ENCODE measurements at places on chromosomes 16 and 17.

DNA sequence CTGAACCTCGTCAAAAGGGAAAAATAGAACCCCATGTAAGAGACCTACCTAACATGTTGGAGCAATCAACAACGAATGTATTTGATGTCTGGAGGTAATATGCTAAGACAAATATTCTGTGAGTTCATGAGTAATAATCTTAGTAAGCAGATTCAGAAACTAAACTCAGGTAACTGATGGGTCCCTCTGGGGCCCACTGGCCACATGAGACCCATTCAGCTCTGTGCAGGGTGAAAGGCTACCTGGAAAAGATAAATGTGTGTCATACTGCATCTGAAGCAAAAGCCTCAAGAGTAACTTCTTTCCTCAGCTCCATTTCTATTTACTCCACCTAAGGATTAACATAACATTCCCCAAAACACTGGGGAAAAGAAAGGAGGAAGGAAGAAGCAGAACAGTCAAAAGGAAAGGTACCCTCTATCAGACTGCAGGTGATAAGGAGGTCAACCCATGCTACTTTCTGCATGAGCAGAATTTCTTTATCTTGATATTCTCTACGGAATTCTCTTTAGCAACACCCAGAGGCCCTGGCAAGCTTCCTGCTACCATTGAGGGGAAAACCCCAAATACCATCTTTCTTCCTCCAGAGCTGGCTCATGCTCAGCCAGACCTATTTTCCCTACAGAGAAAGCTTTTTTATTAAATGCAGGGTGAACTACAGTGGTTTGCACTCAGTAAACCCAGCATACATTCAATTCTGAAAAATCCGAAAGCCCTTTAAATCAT, 37.7 kb upstream of the ABCA6 start:
- DNase-seq, result no peak

DNA sequence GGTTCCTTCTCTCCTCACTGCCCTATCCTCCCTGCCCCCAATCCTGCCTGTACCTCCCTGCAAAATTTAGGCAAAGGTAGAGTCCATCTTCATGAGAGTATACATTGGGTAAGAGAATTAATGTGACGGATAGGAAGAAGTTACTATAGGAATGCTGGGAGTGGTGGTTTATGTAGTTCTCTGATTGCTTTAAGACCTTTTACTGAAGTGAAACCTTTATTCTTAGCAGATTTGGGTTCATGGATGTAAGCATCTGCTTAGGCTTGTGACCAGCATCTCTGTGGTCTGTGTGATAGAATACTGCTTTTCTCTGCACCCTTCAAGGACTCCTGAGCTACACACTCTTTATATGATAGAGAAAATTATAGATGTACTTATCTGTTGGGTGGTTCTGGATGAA, 127.3 kb downstream of the PRKCA start:
- DNase-seq, result no peak

- DNase-seq, result no peak
Observed at GRCh38 chr17:58480090-58480489, 8.1 kb downstream of the HSF5 start.

DNA sequence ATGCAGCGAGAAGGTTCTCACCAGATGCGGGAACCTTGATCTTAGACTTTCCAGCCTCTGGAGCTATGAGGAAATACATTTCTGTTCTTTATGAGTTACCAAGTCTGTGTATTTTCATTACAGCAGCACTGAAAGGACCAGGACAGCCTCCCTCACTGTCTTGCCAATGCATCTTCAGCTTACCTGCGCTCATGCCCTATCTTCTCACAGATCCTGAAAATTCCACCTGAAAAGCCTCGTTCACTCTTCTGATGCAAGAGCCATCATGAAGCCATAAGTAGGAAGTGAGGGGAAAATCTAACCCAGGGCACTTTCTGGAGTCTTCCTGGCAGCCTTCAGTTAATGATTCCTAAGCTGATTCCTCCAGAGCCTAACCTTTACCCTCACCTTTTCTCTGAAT, 194.0 kb downstream of the SALL1 start:
- DNase-seq, result no peak

DNA sequence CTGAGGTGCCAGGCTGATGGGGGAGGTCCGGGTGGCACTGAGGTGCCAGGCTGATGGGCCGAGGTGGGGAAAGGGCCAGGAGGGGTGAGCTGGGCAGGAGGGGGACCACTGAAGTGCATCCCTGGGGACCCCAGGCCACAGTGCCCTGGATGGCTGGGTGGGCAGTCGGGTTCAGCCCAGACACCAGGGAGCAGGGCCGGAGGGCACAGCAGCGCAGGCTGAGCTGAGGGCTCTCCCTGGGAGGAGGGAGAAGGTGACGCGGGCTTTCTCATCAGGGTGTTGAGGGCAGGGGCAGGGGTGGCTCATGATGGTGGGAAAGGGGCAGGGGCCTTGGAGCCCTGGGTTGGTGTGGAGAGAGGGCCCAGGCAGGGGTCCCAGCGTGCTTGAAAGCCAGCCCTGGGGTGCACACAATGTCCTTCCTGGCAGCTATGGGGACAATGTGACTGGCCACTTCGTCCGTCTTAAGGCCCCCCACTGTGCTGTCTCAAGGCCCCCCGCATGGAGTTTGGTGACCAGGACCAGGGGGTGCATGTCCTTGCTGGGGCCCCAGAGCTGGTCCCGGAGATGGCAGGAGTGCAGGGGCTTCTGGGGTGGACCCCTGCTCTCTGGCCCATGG, 16.0 kb downstream of the CD7 start:
- DNase-seq, result no peak

DNA sequence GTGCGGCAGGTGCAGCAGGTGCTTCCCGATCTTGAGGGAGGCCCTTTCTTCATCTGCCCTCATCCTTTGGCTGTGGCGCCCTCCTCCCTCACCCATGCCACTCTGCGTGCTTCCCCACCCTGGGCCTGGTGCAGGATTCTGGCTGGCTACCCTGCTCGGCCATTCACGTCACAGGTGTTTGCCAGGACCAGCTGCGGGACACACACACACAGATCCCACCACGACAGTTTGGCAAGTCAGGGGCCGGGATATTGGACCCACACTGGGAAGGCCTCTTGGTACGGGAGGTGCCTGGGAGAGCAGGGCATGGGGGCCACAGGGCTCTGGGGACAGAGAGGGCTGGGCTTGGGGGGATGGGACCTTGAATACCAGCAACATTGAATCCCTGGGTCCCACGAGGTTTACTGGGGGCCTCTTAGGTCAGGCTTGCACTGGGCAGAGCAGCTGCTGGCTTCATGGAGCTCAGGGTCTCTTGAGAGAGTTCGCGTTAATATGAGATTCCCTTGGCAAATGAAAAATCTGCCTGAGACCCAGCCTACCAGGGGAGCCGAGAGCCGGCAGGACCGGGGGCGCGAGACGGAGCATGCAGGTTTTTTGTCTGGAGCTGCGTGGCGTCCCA, 15.1 kb downstream of the ADCY7 start:
- DNase-seq, result no peak

DNA sequence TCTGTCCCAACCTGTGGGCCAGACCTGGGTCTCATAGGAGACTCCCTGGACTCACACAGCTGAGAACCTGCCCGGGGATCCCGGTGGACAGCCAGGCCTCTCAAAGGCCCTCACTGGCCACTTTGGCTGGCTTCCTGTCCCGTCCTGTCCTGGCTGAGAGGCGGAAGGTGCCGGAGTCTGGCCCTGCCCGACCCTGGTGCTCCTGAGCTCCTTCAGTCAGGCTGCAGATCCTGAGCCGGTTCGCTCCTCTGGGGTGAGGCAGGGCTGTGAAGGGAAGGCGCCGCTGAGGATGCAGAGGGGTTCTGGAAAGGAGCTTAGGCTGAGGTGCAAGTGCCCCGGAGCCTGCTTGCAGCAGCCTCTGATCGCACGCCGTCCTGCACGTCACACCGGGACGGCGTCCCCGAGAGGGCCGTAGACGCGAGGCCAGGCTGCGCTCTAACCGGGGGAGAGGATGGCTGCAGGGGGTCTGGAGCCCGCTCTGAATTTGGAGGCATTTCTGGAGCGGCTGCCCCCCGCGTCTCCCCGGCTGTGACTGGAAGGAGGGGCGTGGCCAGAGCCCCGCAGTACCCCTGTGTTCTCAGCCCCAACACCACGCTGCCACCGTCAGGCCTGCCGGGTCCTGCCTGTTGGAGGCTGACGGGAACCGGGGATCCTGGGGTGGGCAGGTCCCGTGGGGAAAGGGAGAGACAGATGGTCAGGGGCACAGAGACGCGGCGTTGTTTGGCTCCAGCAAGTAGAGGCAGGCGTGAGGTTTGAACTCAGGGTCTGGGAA, 4.1 kb downstream of the HGS start:
- no peak for DNase-seq

- no peak for DNase-seq
Observed at GRCh38 chr17:50114401-50114800, 15.6 kb downstream of the SAMD14 start.

DNA sequence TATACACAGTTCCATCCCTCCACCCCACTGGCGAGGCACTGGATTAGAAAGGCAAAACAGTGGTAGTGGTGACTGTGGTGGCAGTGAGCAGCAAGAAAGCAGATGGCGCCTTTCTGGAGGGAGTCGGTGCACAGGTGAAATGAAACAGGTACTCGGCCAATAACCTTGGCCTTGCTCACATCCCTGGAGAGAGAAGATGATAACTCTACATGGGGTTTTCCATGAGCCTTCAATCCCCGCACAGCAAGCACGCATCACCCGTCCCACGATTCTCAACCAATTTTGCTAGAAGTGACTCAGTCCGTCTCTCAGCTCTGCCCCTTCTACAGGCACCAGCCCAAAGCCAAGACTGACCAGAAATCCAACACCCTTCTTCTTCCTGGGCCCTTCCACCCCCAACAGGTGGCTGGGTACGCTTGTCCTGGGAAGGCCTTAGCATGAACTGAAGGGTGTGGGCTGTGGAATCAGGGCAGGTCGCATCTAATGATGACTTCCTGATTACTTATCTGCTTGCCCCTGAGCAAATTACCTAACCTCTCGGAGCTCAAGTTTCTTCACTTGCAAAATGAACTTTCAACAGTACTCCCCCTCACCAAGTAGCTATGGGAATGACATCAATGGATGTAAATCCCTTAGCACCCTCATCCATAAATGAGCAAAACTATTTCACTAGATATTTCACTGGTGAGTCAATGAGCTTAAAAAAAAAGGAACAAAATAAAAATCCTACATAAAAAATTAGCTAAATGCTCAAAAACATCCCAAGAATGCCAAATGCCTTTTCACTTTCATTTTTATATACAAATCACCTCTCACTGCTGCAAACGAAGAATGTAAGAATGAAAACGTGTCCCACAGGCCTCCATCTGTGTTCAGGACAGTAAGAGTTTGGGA, 18.0 kb downstream of the XPO6 start:
- no peak for DNase-seq

- no peak for DNase-seq
Observed at GRCh38 chr16:23709536-23709935, 3.5 kb downstream of the ERN2 start.

- no peak for DNase-seq
Observed at GRCh38 chr17:64503341-64503740, 2.7 kb downstream of the DDX5 start.

GRCh38 chr17:76014100-76014924, 12.8 kb downstream of the EVPL start:
- peak; percentile 93 for DNase-seq

GRCh38 chr17:77353684-77354419, 213.1 kb downstream of the SEC14L1 start:
- peak; percentile 8 for DNase-seq

GRCh38 chr17:83062011-83062817, 17.2 kb upstream of the METRNL start:
- DNase-seq, result no peak

GRCh38 chr17:52986056-52986662, 827.6 kb upstream of the CA10 start:
- DNase-seq, result no peak

- no peak for DNase-seq
Observed at GRCh38 chr17:58308985-58309917, 19.3 kb downstream of the TSPOAP1 start.

DNA sequence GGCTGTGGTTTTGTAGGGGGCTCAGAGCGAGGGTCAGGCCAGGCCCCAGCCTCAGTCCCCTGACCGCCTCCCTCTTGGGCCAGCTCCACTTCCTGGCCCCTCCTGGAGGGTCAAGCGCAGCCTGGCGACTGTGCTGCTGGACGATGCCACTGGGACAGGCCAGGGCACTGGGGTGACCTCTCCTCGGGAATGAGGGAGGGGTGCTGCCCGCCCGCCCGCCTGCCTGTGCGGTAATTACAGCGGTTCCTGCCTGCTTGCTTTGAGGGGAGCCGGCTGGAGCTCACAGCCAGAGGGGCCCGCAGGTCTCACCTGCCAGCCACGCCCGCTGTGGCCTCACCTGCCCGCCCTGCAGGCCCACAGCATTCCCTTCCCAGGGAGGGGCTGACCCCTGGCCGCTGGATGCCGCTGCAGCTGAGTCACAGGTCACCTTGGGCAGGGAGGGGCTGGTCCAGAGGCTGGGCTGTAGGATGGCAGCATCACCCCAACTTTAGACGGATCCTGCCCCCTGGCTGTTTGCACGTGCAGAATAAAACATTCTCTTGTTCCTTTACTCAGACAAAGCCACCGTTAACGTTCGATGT, 76.7 kb upstream of the CBX4 start:
- no peak for DNase-seq

- no peak for DNase-seq
Observed at GRCh38 chr17:47257651-47258339, 4.2 kb downstream of the ITGB3 start.

- DNase-seq, result no peak
Observed at GRCh38 chr16:89318430-89318758, 100.9 kb downstream of the ZNF778 start.

All from GM10248 (cell line).